ENCODE measurements at places on chromosomes 1 and 21. TPM values are rescaled to one million over a fixed set of nuclear protein-coding genes. Genes with fewer than 3 reads are reported as not detected.

ZSWIM5 gene
- 0.17 TPM for total RNA-seq

TSPAN1 gene
- total RNA-seq = 0.17 TPM

NENF gene
- 19.7 TPM for total RNA-seq

SOD1 gene
- total RNA-seq = 217 TPM

CELA2A gene
- not detected for total RNA-seq

PYHIN1 gene
- total RNA-seq = 35.3 TPM

OR6K3 gene
- total RNA-seq = not detected

SPRR1A gene
- total RNA-seq = not detected
